ENCODE measurements at places on chromosomes 6 and 20.
A peak's percentile ranks its signal among the peaks of the same experiment; 100 is the strongest.

DNA sequence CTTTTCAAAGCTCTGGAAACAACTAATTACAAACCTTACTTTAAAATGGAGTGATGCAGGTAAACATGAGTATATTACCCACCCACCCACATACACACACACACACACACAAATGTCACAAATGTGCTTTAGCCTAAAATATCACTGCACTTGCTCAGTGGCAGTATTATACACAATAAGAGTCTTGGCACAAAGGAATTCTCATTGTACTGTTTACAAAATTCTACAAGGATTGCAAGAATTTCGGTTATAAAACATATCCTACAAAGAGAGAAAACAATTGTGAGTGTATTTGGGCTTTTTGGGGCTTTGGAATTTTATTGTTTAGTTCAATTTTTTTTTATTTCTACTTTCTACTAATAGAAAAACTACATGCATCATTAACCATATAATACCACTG is 113.2 kb upstream of the BEND6 start:
- no peak for DNase-seq

DNA sequence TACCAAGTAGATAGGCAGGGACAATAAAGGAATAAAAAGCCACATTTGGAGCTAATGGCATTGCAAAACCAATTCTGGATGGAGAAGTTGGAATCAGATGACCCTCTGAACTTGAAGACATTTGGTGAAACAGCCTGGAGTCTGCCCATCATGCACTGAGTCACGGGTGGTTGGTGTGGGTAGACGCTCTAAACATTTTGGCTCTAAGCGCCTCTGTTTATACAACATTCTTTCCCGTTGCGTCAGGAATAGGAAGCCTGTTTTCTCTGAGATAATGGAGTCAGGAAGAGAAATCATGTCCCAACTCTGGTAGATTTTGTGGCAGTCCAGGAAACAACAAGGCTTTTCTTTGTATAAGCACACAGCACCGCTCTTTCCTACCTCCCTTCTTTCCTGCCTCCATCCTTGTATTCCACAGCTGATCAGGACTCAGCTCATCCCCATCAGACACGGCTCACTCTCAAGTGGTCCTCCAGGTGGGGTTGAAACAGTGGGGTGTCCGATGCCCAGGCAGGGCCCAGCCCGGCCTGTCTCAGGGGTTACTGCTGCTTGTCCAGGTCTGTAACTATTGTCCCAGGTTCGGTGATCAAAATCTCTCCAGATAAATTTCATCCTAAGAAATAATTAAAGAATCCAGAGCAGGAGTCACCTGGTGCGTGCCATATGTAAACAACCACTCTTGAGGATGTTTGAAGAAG is 12.1 kb upstream of the RAMACL start:
- DNase-seq, result no peak

GRCh38 chr20:11906626-11907480 is 10.8 kb upstream of the BTBD3 start:
- DNase-seq, result no peak

- no peak for DNase-seq
These were observed 26.4 kb upstream of the DLGAP4 start for GRCh38 chr20:36279776-36280175.

DNA sequence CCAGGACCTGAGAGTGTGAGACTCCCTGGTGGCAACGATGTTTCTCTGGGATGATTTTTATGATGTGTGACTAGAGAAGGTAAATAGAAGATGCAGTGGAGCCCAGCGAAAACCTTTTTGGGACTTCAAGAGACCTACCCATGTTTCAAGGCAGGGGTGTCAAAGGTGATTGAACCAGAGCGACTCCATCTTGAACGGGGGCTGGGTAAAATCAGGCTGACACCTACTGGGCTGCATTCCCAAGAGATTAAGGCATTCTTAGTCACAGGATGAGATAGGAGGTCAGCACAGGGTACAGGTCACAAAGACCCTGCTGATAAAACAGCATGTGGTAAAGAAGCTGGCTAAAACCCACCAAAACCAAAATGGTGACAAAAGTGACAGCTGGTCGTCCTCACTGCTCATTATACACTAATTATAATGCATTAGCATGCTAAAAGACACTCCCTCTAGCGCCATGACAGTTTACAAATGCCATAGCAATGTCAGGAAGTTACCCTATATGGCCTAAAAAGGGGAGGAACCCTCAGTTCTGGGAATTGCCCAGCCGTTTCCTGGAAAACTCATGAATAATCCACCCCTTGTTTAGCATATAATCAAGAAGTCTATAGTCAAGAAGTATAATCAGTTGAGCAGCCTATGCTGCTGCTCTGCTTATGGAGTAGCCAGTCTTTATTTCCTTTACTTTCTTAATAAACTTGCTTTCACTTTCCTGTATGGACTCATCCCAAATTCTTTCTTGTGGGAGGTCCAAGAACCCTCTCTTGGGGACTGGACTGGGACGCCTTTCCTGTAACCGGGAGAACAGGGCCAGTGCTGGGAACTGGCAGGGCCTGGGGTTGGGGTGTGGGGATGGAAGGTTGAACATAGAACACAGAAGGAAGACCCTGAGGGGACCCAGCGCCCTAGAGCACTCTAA is 526.4 kb downstream of the QKI start:
- DNase-seq, result no peak

GRCh38 chr20:10557685-10558084 is 116.1 kb downstream of the JAG1 start:
- DNase-seq, result peak; percentile 59

DNA sequence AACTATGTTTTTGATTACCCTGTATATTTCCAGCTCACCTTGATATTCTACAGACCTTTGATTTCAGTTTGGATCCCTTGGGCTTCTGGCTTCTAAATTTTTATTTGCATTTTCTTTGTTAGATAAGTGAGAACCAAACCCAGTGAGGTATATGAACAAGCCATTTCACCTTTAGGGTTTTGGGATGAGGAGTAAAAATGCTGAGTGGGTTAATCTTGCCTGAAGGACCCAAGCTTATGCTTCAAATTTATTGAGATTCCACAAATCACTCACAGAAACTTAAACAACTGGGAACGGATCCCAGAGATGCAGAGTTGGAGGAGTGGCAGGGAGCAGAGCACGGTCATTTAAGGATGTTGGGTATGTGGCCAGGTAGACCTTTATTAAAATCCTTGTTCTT is 263.3 kb upstream of the BMP2 start:
- DNase-seq, result no peak

DNA sequence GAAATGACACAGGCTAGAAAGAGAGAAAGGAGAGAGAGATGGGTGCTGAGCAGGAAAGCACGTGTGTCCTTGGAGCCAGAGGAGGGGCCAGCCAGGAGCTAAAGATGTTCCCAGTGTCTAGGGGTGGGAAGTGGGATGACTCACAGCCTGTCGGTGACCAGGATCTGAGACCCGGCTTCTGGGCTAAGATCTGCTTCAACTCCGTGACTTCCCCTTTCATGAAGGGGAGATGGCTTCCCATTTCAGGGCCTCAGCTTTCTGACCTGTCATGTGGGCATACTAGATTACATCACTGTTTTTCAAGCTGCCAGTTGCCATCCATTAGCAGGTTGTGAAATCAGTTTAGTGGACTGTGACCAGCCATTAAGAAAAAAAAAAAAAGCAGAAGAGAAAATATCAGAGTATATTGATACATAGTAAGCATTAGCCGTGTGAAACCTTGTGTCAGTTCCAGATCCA is 5.4 kb downstream of the TGM3 start:
- peak; percentile 54 for DNase-seq

GRCh38 chr20:11195169-11195568 is 521.4 kb upstream of the JAG1 start:
- DNase-seq, result no peak

DNA sequence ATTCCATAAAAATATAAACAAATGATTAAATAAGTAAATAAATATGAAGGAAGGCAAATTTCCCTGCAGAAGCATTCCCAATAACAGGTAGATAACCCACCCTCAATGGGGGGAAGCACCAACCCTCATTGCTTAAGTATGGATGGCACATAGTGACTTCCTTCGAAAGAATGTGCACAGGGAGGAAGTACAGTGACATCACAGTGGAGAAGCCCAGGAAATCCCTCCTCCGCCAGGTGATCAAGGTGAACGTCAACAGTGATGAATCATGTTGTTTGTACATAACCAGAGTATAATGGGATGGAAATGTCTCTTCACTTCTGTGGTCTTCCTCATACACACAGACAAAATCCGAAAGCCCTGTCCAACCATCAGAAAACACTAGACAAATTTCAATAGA is 267.9 kb downstream of the THBS2 start:
- DNase-seq, result peak; percentile 14

- peak; percentile 93 for DNase-seq
These were observed at the start of gene HMGN4 for GRCh38 chr6:26537846-26538571. Gene HMGN4, plus strand, starts transcription at chr6:26538366. Its CDS starts 6,841 bp downstream, at chr6:26545207.

DNA sequence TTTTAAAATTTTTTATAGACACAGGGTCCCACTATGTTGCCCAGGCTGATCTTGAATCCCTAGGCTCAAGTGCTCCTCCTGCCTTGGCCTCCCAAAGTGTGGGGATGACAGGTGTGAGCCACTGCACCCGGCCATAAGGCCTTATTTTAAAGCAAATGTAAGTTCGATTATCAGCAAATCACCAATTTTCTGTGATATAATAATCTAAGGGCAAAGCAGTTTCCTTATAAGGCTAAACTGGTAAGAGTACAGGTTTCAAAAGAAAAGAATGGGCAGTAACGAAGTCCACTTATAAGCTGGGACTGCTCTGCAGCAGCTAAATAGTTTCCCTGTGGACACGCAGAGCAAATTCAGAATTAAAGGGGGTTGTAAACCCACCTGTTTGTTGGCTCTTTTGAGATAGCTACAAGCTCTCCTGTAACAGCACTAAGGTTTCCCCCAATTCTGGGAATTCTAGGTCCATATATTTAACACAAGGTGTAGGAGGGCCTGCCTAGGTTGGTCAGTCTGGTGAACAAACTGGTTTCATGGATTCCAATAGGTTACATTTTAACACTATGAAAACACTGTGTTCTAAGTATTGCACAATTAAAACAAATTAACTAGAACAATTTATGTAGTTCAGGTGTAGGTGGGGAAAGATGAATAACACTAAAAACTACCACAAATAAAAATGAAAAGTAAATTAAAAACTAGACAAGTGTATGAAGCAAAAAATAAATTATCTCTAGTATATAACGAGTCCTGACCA is 26.3 kb downstream of the LHFPL5 start:
- DNase-seq, result no peak

GRCh38 chr20:15854911-15855310 is 718.3 kb downstream of the KIF16B start:
- DNase-seq, result no peak

- DNase-seq, result no peak
These were observed 4.8 kb upstream of the ADGB start for GRCh38 chr6:146593986-146594385.

All from NCI-H2029 (cell line).